ENCODE measurements at places on chromosomes 1 and 21.

- DNase-seq = no peak
Observed at GRCh38 chr1:205192287-205192686, 19.2 kb downstream of the DSTYK start.

DNA sequence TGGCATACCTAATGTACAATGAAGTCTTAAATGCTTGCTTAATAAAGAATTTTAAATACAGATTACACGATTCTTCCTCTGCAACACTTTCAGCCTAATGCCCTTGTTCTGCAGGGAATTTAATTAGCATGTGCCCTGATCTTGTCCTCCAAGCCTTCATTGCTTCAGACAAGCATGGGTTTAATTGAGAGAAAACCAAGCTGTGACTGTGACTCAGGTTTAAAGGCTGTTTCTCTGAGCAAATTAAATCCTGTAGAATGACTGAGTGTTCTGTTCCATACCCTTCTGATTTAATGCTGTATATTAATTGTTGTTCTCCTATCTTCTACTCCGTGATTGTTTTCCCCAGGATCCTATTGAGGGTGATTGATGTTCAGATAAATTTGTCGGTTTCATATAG, 269.0 kb upstream of the PRMT6 start:
- DNase-seq = peak; percentile 89

GRCh38 chr1:209886219-209886536, 51.8 kb upstream of the SYT14 start:
- DNase-seq = no peak

DNA sequence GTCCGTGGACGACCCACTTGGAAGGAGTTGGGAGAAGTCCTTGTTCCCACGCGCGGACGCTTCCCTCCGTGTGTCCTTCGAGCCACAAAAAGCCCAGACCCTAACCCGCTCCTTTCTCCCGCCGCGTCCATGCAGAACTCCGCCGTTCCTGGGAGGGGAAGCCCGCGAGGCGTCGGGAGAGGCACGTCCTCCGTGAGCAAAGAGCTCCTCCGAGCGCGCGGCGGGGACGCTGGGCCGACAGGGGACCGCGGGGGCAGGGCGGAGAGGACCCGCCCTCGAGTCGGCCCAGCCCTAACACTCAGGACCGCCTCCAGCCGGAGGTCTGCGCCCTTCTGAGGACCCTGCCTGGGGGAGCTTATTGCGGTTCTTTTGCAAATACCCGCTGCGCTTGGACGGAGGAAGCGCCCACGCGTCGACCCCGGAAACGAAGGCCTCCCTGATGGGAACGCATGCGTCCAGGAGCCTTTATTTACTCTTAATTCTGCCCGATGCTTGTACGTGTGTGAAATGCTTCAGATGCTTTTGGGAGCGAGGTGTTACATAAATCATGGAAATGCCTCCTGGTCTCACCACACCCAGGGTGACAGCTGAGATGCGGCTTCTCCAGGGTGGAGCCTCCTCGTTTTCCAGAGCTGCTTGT, 32.4 kb downstream of the PRMT2 start:
- no peak for DNase-seq

GRCh38 chr1:159307346-159308020, 5.3 kb downstream of the FCER1A start:
- no peak for DNase-seq

GRCh38 chr1:40936931-40937339, 42.6 kb upstream of the CTPS1 start:
- peak; percentile 23 for DNase-seq

DNA sequence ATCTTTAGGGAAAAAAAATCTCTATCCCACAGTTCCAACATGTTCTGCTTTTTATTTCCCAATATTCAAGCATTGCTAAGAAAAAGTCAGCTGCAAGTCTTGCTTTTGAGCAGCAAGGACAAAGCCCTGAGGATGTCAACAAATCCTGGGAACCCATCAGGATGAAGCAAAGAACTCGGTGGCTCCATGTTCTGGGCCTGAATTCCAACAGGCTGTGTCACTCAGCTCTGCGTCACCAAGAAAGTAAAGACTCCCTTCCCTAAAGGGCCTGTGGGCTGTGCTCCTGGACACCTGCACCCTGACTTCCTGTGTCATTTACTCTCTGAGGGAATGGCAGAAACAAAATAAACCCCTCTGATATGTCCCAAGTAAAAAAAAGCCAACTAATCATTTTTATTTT, 95.5 kb downstream of the TIAM1 start:
- no peak for DNase-seq

GRCh38 chr1:38898653-38899230, 17.4 kb upstream of the GJA9 start:
- no peak for DNase-seq

DNA sequence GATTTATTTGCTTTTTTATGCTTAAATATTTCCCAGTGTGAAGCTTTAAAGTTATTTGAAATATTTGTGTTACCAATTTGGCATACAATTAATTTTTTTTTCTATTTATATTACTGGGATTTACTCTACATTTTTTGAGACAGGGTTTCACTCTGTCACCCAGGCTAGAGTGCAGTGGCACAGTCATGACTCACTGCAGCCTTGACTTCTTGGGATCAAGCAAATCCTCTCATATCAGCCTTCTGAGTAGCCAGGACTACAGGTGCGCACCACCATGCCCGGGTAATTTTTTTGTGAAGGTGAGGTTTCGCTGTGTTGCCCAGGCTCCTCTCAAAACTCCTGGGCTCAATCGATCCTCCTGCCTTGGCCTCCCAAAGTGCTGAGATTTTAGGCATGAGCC, 39.5 kb downstream of the BACH1 start:
- DNase-seq = no peak

GRCh38 chr21:19122356-19122755, 718.8 kb upstream of the TMPRSS15 start:
- no peak for DNase-seq

- DNase-seq = peak; percentile 40
Observed at GRCh38 chr21:22235866-22236590, 1237.8 kb downstream of the NCAM2 start.
